A172 (cell line): ENCODE measurements at places on chromosomes 13 and 19. TPM values are rescaled to one million over a fixed set of nuclear protein-coding genes. Genes with fewer than 3 reads are reported as not detected.

FREM2 gene
- not detected in 2 replicates for total RNA-seq

LGALS7B gene
- total RNA-seq: not detected in 2 replicates

SPTBN4 gene
- 2.2 and 2.3 TPM in 2 replicates for total RNA-seq

ZNF737 gene
- total RNA-seq: 1.5 and 4.0 TPM in 2 replicates

GZMM gene
- not detected in 2 replicates for total RNA-seq

NR2F6 gene
- 54.5 and 70.9 TPM in 2 replicates for total RNA-seq

LHFPL6 gene
- total RNA-seq: 12.6 and 16.9 TPM in 2 replicates

MAP4K1 gene
- total RNA-seq: 0.72 and 1.4 TPM in 2 replicates

AMH gene
- total RNA-seq: 8.5 and 10.0 TPM in 2 replicates

ZNF416 gene
- total RNA-seq: 8.5 TPM in 2 replicates

NMRK2 gene
- total RNA-seq: not detected in 2 replicates

FCER2 gene
- not detected in 2 replicates for total RNA-seq

FPR1 gene
- total RNA-seq: 0.07 TPM in 1 of 2 replicates, not detected in the other

ATP4B gene
- total RNA-seq: not detected in 2 replicates

FGF21 gene
- not detected in 2 replicates for total RNA-seq

MCEMP1 gene
- not detected in 2 replicates for total RNA-seq

RB1 gene
- total RNA-seq: 55.3 and 57.9 TPM in 2 replicates

YJEFN3 gene
- 0.62 and 1.1 TPM in 2 replicates for total RNA-seq

PRSS57 gene
- not detected in 2 replicates for total RNA-seq

ACER1 gene
- total RNA-seq: not detected in 2 replicates

PRKACA gene
- total RNA-seq: 43.1 and 72.6 TPM in 2 replicates

KRTDAP gene
- not detected in 2 replicates for total RNA-seq

CIC gene
- total RNA-seq: 25.3 and 48.5 TPM in 2 replicates

KIR2DL3 gene
- total RNA-seq: not detected in 2 replicates

SLC7A9 gene
- total RNA-seq: not detected in 2 replicates

SIAH3 gene
- total RNA-seq: not detected in 2 replicates

CEACAM21 gene
- total RNA-seq: not detected in 2 replicates

TICAM1 gene
- total RNA-seq: 1.4 and 2.9 TPM in 2 replicates

TUBA3C gene
- total RNA-seq: 65.6 and 69.2 TPM in 2 replicates

SEMA6B gene
- 29.2 and 34.1 TPM in 2 replicates for total RNA-seq

STK24 gene
- 105 and 121 TPM in 2 replicates for total RNA-seq

KL gene
- 0.05 TPM in 1 of 2 replicates, not detected in the other for total RNA-seq

PLK5 gene
- total RNA-seq: 0.22 TPM in 1 of 2 replicates, not detected in the other

NCR1 gene
- not detected in 2 replicates for total RNA-seq

SIGLEC11 gene
- total RNA-seq: not detected in 2 replicates

NHLRC3 gene
- 15.8 and 19.8 TPM in 2 replicates for total RNA-seq

CRB3 gene
- not detected in 2 replicates for total RNA-seq

CALR3 gene
- total RNA-seq: not detected in 2 replicates

CBARP gene
- total RNA-seq: 0.93 and 0.95 TPM in 2 replicates

NKPD1 gene
- total RNA-seq: not detected in 2 replicates

ABCA7 gene
- total RNA-seq: 5.1 and 8.6 TPM in 2 replicates

ZSCAN1 gene
- total RNA-seq: not detected in 2 replicates

PRTN3 gene
- 0.14 and 0.16 TPM in 2 replicates for total RNA-seq

GPR4 gene
- not detected in 2 replicates for total RNA-seq

NXNL1 gene
- total RNA-seq: not detected in 2 replicates

PTH2 gene
- not detected in 2 replicates for total RNA-seq
